ENCODE measurements at places on chromosomes 2 and 18.
A peak's percentile ranks its signal among the peaks of the same experiment; 100 is the strongest.

GRCh38 chr2:81647715-81648230 lies 1343.2 kb upstream of the LRRTM1 start:
- no peak for DNase-seq

DNA sequence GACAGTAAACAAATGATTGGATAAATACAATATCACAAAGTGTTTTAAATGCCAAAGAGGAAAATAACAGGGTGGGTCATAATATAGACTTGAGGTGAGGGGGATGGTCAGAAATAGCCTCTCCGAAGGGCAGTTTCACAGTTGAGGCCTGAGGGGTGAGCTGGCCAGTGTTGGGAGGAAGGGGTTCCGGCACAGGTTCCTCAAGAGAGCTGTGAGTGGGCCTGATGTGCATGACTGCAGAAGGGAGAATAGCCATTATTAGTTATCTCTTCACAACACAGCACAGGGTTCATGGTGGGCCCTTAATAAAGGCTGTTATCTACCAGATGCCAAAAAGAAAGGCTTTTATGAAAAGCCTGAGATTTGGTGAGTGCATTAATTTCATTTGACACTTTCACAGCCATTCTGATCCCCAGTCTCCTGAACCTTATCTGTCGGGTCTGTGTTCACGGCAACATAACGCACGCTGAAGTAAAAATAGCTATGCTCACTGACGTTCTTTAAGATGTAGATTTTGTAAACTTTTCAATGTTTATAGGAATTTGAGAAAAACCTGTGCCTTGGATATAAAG lies 39.6 kb downstream of the POLR1A start:
- DNase-seq, result no peak

- DNase-seq, result no peak
Measured at GRCh38 chr2:85771486-85771885, 17.7 kb downstream of the ATOH8 start.

- DNase-seq, result no peak
Measured at GRCh38 chr2:14557111-14557510, 75.4 kb upstream of the LRATD1 start.

GRCh38 chr2:177983183-177983788 lies 89.3 kb downstream of the PDE11A start:
- DNase-seq, result no peak

DNA sequence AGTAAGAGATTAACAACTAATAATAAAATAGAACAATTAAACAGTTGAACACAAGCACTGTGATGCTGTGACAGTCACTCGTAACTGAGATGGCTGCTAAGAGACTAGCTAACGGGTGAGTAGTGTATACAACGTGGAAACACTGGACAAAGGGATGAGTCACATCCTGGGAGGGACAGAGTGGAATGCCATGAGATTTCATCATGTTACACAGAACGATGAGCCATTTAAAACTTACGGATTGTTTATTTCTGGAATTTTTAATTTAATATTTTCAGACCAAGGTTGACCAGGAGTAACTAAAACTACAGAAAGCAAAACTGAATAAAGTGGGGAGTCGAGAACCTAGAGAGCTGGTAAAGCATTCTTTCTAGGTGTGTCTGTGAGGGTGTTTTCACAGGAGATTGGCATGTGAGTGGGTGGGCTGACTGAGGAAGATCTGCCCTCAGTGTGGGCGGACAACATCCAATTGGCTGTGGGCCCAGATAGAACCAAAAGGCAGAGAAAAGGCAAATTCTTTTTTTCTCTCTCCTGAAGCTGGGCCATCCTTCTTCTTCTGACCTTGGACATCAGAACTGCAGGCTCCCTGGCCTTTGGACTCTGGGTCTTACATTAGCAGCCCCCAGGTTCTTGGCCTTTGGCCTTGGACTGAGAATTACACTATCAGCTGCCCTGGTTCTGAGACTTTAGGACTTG lies 14.6 kb downstream of the TMSB10 start:
- peak; percentile 37 for DNase-seq

DNA sequence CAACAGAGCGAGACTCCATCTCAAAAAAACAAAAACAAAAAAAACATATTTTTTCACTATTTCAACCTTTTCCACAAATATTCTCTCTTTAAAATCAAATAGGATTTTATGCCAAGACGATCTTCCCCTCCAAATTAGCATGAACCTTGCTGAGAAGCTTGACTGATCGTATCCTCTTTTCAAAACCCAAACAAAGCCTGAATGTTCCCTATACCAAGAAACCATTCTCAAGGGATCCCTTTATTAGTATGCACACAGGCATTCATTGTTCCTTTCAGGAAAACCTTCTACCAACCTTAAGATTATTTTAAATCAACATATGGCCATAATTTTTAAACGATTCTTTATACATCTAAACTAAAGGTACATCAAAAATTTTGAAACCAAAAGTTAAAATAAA lies 6.3 kb downstream of the SPIRE1 start:
- DNase-seq, result no peak

DNA sequence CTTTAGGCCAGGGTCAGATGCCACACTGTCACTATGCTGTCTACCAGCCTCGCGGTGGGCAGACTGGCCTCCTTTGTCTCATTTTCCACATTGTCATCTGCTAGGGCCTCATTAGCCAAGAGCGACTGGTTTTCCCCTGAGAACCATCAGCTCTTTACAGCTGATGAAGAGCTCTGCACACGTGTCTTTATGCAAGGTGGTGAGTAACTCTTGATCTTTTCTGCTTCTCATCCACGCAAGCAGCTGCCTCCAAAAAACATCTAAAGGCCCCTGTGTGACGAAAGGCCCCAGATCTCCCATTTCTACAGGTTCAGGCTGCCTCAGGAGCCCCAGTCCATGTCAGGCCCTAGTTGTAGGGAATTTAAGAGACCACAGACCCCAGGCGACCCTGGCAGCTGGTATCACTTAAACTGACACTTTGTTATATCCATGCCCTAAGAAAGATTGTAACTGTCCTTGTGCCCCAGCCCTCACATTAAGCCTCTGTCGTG lies 52.9 kb downstream of the DPYSL5 start:
- DNase-seq, result no peak

GRCh38 chr18:58662118-58662517 lies 9.1 kb upstream of the MALT1 start:
- no peak for DNase-seq

GRCh38 chr2:41187376-41188122 lies 735.7 kb upstream of the SLC8A1 start:
- no peak for DNase-seq

- peak; percentile 18 for DNase-seq
Measured at GRCh38 chr2:53969968-53970723, 647 bp downstream of the PSME4 start.

GRCh38 chr2:217086038-217086522 lies 226.2 kb upstream of the TNP1 start:
- no peak for DNase-seq

DNA sequence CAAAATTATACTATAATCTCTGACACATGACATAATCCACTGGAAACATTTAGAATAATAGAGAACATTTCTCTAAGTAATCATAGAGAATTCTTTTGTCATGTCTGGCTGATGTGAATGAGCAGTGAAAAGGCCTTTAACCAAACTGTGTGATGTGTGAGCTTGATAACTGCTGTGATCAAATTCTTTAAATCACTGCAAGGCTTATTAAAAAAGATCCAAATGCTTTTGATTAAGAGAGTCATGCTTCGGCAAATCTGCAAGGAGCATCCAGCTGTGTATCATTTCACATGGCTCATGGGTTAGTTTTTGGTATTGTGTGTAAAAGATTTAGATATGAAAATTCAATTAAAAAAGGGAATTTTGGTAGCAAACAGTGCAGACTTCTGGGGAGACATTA lies 58.6 kb upstream of the TFPI start:
- no peak for DNase-seq

DNA sequence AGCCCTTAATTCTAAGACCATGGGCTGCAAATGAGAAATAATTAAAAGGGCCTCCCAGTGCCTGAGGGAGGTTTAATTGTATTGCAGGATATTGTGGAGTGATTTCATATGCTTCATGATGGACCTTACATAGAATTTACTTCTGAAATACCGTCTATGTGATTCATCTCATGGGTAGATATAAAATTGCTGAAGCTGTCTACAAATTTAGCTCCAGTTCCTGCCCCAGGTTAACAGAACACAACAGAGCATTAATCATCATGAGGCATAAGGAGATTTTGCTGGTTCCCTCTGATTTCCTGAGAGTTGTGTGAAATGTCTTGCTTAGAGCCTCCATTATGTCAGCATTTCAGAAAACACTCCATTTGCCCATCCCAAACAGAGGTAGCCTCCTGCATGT lies 770 bp downstream of the UPP2 start:
- DNase-seq, result no peak

GRCh38 chr2:217827430-217828201 lies 175.2 kb downstream of the TNS1 start:
- DNase-seq, result no peak

DNA sequence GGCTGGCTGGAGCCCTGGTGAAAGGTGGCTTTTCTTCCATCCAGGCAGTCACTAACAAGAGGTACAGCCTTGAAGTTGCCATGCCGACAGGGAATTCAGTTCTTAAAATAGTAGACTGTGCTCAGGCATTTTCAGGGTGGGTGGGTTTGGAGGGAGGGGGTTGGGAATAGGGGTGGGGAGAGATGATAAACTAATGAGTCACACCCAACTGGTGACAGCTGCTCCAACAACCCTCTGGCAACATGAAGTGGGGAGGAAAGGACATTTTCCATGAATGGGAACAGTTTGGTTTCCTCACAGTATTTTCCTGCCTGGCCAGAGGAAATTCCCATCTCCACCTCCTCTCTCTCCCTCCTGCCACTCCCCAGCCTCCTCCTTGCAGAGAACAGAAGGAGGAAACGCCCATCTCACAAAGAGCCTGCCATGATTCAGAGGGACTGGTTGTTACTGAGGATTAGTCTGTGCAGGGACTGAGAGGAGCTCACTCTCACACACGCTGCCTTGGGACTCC lies 113.0 kb upstream of the SLC1A4 start:
- DNase-seq, result no peak

- no peak for DNase-seq
Measured at GRCh38 chr2:235833971-235834620, 334.1 kb downstream of the GBX2 start.

- DNase-seq, result no peak
Measured at GRCh38 chr2:7133521-7133920, 216.3 kb downstream of the RNF144A start.

DNA sequence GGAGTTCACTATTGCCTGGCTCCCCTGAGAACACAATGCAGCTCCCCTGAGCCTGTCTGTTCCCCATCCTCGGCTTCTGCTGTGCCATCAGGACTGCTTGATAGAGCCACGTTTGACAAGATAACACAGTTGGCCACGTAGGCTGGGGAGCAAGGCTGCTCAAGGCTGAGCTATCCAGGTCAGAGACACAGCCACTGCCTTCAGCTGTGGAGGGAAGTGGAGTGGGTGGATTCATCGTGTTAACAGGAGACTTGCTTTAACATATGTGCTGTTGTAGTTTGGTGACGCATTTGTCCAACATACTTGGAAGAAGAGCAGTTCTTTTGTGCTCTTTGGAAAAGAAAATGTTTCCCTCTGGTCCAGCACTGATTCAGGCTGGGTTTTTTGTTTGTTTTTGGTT lies 68.8 kb downstream of the WDSUB1 start:
- no peak for DNase-seq

DNA sequence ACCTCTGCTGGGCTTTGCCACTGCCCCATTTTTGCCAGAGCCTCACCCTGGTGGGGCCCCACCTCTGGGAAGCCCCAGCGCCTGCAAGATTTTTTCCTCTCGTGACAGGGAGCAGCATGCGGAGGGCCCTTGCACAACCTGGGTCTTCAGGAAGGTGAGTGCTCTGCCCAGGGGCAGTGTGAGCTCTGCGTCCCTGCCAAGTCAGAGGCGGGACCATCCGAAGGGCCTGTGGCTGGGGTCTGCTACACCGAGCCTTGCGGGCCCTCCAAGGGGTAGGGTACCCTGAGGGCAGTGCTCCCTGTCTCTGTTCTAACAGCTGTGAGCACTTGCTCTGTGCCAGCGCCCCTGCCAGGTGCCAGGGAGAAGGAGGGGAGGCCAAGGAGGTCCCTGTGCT lies 5.8 kb upstream of the ODC1 start:
- DNase-seq, result no peak

GRCh38 chr2:128320192-128320905 lies 1.7 kb upstream of the HS6ST1 start:
- no peak for DNase-seq

- DNase-seq, result no peak
Measured at GRCh38 chr2:29035016-29035745, 39.1 kb downstream of the PCARE start.

DNA sequence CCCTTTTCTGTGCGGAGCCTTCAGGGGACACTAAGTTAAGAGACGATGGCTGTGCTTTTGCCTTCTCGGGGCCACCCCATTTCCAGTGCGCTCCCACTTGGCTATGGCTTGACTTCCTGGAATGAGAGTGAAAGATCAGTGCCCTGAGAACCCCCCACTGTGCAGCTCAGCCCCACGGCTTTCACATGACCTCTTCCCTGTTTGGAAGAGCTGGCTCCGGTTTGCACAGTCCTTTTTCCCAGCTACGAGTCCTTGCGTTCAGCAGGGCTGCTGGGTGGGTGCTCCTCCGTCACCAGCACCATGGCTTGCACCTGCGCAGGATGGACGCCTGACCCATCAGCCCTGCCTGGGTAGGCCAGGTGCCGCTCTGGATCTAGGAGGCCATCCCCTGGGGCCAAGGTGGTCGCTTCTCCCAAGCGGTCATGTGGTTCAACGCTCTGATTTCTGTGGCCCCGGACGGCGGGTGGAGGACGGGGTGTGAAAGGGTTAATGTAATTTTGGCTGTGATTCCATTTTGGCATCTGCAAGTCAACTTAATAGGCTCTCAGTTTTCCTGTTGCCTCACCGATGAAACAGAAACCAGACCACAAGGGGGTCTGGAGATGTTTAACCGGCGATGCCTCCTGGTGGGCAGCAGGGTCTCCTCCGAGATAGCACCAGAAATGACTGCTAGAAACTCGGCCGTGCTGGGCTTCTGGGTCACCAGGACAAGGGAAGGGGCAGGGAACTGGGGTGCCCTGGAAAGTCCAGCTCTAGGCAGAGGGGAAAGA lies 113.1 kb upstream of the HAAO start:
- DNase-seq, result no peak

- DNase-seq, result no peak
Measured at GRCh38 chr2:176745543-176746200, 466.9 kb upstream of the HNRNPA3 start.

DNA sequence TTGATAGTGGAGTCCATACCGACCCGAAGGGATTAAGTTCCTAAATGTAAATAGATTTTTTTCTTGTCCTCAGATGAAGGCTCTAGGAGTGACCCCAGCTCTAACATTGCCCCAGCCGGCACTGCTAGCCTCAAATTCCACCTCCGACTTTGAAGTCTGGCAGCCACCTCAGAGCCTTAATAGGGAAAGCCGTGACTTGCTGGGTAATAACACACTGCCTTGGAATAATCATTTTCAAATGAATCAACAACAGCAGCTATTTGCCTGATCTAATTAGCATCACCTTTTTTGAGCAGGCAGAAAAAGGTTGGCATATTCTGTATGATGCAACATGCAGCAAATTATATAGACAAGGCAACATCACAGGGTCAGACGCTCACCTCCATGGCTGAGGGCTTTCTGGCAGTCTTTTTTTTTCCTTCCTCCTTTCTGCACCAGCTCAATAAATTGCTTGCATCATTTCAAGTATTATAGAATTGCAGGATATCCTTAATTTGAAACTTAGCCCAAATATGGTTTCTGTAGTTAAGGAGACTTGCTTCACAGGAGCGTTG lies 276.5 kb upstream of the ATP5MC3 start:
- no peak for DNase-seq

All from caudate nucleus (tissue), 63 donors.